ENCODE measurements at places on chromosomes 2 and 18.

DNA sequence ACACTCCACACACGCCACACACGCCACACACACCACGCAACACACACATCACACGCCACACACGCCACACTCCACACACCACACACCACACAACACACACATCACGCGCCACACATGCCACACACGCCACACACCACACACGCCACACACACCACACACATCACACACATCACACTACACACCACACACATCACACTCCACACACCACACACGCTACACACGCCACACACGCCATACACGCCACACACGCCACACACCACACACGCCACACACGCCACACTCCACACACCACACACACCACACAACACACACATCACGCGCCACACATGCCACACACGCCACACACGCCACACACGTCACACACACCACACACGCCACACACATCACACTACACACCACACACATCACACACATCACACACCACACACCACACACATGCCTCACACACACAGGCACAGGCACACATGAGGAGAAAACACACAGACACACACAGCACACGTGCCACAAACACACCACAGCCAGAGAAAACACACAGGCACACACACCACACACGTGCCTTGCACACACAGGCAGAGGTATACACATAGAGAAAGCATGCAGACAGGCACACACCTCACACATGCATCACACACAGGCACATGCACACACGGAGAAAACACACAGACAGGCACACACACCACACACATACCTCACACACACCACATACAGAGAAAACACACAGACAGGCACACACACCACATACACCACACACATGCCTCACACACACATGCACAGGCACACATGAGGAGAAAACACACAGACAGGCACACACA, 241.5 kb upstream of the MYT1L start:
- no peak for DNase-seq

DNA sequence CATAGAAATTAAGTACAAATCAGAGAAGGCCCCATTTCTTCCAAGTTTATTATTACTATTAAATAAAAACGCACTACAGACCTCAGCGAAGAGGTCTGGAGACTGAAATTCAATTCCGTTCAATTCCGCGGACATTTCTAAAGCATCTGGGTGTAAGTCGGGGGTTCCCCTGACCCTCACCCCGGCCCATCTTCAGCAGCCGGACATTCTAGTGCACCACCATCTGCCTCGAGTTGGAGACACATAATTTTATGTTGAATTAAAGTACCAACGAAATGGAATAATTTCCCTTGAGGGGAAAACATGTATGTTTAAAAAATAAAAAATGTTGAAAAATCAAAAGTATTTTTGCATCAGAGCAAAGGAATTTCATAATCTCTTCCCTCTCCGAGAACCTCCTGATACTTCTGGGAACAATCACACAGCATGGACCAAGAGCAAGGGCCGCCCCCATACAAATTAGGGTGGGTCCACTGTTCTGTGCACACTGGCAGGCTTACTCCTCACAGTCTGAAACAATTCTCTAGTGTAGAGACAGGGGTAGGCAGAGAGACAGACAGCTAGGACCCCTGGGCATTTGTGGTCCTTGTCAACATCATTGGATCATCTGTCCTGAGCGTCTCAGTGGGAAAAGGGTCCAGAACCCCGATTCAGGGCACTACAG, 29.3 kb downstream of the MBP start:
- DNase-seq: no peak

GRCh38 chr2:29115797-29116781, 874 bp downstream of the CLIP4 start:
- no peak for DNase-seq

DNA sequence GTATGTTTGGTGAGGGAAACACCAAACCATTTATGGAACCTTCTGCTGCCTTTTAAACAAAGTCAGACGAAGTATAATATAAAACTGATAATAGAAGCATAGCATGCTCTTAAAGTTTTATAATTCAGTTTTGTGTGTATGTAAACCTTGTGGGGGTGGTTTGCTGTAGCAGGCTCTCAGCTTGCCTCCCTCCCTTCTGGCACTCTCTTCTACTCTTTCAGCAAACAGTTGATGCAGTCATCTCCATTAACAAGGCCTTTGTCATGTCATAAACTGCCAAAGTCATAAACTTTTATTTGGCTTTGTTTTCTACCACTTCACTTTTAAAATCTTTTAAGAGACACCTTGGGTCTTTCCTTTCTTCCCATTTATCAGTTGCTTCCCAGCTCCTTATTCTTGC, 448.2 kb upstream of the SETBP1 start:
- DNase-seq: no peak

DNA sequence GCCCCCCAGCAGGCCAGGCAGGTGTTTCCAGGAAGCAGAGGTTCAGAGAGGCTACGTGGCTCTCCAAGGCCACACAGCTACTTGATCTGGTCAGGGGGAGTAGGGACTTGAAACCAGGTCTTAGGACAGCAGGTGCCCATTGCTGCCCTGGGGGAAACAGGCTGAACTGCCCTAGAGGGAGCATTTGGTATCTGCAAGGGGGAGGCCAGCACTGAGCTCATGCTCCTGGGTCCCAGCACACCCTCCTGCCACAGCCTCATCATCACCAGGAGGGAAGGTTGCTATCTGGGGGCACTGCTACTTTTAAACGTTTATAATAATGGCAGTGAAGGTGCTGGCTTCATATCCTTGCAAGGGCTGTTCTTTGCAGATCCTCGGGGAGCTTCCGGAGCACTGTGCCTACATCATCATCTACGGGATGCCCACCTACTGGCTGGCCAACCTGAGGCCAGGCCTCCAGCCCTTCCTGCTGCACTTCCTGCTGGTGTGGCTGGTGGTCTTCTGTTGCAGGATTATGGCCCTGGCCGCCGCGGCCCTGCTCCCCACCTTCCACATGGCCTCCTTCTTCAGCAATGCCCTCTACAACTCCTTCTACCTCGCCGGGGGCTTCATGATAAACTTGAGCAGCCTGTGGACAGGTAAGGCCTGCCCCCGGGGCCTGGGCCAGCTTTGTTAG, 36.1 kb downstream of the ABCG8 start:
- DNase-seq: no peak

DNA sequence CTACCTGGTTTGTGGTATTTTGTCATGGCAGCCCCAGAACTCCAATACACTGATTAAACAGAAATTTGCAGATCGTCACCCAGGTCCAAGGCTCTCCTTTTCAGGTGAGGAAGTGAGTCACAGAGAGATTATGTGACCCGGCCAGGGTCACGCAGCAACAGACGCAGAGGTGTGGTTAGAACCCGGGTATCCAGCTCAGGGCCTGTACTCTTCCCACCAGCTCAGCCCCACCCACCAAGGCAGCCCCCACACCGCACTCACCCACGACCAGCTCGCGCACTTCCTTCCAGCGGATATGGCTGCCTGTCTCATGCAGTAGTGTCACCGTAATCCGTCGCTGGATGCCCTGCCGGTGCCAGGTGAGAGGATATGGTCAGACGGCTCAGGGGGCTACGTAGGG, 48.1 kb downstream of the AQP12A start:
- no peak for DNase-seq

- DNase-seq: no peak
These were observed 74.4 kb downstream of the ANKRD44 start for GRCh38 chr2:197236159-197236558.

- no peak for DNase-seq
These were observed 68.8 kb downstream of the SLC66A2 start for GRCh38 chr18:79882522-79883241.

DNA sequence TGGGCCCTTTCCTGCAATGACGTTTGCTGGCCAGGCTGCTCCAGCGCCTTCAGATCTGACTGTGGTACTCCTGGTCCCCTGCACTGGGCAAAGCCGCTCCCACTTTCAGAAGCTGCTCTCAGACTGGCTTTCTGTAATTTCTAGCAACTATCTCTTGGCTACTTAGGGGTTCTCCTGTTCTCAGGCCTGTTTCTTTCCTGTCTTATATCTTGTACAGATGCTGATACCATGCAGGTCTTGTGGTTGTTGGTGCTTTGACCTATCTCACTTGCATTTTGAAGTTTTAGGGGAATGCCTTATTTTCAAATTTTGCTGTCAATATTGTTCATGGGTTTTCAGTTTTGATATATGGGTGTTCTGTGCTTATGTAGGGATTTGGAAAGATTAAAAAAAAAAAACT, 145.8 kb downstream of the CLIP4 start:
- no peak for DNase-seq

GRCh38 chr18:40860189-40860588, 1094.8 kb upstream of the PIK3C3 start:
- DNase-seq: no peak

DNA sequence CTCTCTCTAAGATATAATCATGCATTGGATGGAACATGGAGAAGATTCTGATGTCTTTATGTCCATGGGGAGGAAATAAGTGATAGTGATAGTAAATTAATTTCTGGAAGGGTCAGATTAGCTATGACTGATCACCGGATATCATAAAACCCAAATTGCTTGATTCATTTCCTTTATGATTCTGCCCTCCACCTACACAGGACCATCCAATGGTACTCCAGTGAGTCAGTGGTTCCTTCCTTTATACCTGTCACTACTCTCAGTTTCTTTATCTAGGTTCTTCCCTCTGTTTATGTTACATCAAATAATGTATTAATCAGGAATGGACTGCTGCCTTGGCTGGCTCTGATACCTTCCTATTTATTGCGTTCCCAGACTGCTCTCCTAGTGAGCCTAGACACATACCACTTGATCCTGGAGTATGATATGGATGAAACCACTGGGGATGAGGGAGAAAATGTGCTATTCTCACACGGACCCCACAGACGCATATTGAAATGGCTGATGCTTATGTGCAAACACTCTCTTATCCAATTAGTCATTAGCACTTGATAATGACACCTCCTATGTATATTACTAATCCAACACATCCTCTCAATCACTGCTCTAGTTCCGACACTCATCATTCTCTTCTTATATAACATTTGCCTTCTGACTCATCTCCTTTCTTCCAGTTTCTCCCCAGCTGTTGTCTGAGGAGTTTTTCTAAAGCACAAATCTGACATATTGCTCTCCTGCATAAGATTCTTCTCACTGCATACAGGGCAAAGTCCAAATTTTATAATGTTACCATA, 315.6 kb downstream of the INSIG2 start:
- DNase-seq: no peak

DNA sequence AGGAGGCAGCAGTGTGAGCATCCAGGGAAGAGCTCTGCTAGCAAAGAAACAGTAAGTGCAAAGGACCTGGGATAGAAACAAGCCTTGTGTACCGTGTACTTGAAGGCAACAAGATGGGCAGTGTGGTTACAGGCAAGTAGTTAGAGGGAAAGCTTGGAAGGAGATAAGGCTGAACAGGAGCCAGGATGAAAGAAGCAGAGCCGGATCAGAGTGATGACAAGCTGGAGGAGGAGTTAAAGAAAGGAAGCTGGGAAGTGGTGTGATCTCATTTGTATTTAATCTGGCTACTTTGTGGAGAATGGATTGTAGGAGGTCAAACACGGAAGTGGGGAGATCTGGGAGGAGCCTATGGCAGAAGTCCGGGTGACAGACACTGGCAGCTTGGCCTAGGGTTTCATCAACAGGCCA, 44.7 kb upstream of the VPS54 start:
- no peak for DNase-seq

DNA sequence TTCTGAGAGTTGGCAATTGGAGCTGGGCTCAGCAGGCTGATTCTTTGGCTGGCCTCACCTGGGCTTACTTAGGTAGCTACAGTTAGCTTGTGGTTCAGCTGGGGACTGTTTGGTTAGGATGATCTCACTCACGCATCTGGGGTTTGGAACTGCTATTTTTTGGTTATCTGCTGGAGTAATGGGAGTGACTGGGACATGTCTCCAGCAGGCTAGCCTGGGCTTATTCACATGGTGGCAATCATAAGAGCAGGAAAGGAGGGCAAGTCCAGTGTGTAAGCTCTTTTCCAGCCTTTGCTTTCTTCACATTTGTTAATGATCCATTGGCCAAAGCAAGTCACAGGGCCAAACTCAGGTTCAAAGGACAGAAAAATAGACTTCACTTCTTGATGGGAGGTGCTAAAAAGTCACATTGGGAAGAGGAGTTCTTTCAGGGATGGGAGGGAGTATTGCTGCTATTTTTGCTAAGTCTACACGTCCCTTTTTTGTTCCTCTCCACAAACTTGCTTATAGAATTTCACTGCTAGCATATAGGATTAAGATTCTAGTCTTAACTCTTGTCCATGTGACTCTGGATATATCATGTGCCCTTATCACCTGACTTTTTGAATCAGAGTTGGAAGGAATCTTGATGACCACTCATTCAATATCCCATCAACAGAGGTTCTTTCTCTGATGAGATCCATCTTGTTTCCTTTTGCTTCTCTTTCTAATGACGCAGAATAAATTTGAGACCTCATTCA, 174.0 kb downstream of the ZFP36L2 start:
- no peak for DNase-seq

- no peak for DNase-seq
These were observed 31.8 kb downstream of the SERPINB5 start for GRCh38 chr18:63508596-63508995.

DNA sequence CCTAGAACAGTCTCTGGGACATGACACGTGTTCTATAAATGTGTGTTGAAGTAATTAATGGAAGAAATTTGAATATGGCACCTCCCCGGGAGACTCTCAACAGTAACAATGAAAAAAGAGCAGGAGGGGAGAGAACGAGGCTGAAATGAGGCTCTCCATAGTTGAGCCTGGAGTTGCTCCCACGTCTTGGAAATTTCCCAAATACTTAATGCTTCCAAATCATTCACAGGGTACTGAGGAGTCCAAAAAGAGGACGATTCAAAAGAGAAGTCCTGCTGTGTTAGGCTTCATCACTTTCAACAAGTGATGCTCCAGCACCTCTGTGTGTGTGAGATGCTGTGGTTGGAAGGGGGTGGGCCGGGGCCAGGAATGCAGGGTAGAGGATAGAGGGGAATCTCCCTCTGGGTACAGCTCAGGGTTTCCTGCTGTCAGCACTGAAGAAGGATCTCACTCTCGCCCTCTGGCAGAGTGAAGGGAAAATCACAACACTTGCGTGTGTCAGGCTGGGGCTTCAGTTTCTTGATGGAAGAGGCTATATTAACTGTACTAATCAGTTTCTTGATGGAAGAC, 18.1 kb upstream of the ZNF407 start:
- no peak for DNase-seq

DNA sequence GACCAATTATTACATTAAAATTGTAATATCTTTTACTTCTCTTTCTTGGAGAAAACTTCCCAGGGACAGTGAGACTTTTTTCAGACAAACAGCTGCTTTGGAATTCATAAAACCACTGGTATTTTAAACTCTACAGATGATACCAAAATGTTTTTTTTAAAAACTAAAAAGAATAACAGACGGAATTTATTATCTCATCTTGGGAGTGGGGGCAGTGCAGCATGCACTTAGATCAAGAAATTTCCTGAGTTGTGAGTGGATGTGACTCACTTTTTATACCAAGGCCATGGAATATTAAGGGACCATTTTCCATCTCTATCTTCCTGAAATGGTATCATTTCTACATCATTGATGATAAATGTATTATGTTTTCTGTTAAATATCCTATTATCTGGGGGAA, 422.8 kb upstream of the HNRNPA3 start:
- DNase-seq: no peak

DNA sequence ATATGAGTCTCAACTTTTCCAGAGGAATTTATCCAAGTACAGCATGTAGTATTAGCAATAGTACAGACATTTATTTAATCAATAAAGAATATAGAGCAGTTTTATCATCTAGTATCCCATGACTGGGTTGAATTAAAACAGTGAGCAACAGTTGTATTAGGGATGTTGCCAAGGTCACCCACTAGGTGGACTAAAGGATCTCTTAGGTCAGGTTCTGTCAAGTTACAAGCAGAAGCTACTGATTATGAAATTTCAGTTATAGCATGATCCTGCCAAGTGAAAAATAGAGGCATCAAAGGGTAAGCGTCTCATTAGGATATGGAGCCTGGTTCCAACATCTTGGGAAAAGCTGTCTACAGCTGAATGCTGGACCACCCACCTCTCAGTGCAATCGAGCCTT, 52.1 kb upstream of the LAPTM4A start:
- DNase-seq: no peak

All from activated naive CD4-positive, alpha-beta T cell treated with anti-CD3 and anti-CD28 coated beads, Interleukin-2, amount 50 U/mL, for 72 hours (primary cell).